ENCODE measurements at places on chromosomes 4 and X.
A peak's percentile ranks its signal among the peaks of the same experiment; 100 is the strongest.

DNA sequence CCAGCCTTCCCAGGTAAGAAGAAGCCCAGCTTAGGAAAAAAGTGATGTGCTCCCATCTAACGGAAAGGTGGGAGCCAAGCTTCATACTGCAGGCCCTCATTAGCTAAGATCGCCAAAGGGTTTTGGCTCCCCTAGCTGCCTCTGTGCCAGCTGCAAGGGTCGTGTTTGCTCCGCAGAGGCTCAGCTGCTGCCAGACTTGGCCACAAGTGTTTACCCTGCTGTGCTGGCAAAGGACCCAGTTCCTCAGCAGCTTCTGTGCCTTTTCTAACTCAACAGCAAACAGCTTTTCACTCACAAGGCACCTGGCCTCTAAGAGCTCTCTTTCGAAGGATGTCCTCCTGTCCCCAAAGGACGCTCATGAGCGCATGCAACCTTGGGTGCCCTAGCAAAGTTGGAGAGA lies 12.2 kb upstream of the VMA21 start:
- no peak for DNase-seq

GRCh38 chr4:188117631-188118324 lies 8.4 kb upstream of the TRIML2 start:
- no peak for DNase-seq

GRCh38 chrX:108001218-108001814 lies 19.1 kb upstream of the TEX13B start:
- DNase-seq: peak; percentile 10

DNA sequence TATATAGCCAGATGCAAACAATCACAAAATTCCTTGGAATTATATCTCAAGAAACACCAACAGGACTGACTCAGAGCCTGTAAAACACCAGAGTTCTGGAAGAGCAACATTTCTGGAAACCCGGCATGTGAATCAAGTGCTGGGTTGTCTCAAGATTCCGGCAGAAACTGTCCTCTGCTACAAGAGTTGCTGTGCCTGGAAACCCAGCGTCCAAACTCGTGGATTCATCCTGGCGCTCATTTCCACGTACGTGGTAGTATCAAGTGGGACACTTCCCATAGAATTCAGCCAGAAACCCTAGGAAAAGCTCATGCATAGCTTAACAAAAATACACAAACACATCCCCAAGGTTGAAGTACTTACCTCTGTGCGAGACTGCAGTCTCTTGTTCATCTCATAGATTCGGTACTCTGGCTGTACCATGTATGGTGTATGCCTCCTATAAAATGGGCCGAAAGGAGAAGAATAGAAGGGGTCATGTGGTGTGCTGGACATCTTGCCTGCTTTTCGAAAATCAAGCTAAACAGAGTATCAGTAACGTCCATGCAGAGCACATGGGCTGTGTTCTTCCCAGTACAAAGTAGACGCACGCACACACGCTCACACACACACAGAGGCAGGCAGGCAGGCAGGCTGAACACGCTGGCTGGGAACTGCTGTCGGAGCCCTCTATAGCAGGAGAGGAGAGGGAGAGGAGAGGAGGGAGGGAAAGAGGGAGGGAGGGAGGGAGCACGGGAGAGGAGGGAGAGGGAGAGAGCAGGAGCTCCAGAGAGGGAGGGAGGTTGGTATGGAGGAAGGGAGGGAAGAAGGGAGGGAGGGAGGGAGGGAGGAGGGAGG lies at the start of gene LDB2:
TSS of gene LDB2 (minus strand) at position 655 of the 837 bp plus-strand sequence.
- DNase-seq: no peak

- no peak for DNase-seq
Measured at GRCh38 chrX:103730147-103730795, 19.6 kb downstream of the TMEM31 start.

- no peak for DNase-seq
Measured at GRCh38 chr4:8086783-8087445, 71.7 kb downstream of the ABLIM2 start.

GRCh38 chr4:97924341-97924958 lies 218.8 kb downstream of the STPG2 start:
- DNase-seq: no peak

- no peak for DNase-seq
Measured at GRCh38 chrX:103503163-103503852, 16.0 kb downstream of the RAB40A start.

GRCh38 chrX:24513416-24513815 lies 48.3 kb downstream of the PDK3 start:
- peak; percentile 11 for DNase-seq

DNA sequence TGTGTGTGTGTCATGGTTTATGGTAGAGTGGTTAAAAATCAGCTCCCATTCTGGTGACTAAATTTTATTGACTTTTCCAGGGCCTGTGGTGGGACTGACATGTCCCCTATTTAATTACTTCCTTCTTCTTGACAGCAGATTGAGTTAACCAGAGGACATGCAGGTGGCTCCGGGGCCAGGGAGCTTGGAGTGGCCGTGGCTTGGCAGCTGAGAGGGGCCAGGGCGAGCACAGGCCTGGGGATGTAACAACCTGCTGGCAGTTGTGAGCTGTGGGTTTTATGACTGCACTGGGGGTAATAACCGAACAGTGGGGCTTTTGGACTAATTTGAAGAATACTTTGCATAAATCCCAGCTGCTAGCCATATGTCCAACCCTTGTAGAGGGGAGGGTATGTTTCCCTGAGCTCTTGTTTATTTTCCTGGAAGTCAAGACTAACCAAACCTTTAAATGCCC lies 186.0 kb downstream of the MID1IP1 start:
- no peak for DNase-seq

DNA sequence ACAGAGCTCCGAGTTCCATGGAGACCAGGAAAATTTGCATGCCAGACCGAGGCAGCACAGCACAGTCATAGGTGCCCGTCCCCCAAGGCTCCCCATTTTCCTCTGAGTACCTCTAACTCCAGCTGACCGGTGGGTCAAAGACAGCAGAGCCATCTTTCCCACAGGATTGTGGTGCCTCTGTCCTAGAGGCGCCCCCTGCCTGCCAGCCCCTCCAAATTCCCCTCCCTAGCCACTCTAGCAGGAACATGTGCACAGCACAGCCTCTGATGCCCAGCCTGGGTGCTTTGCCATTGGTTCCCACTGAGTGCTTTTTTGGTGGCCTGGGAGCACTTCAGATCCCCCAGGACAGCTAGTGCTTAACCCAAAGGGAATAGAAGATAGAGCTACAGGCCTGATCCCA lies 368.5 kb upstream of the PABPC5 start:
- no peak for DNase-seq

DNA sequence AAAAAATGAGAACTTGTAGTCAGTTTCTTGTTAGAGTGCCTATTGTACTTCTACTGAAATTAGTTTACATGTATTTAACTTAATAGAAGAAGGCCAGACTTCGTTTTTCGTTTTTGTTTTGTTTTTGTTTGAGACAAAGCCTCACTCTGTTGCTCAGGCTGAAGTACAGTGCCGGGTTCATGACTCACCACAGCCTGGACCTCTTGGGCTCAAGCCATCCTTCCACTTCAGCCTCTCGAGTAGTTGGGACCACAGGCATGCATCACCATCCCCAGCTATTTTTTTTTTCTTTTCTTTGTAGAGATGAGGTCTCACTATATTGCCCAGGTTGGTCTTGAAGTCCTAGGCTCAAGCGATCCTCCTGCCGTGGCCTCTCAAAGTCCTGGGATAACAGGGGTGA lies 793.9 kb downstream of the ADGRL3 start:
- no peak for DNase-seq

DNA sequence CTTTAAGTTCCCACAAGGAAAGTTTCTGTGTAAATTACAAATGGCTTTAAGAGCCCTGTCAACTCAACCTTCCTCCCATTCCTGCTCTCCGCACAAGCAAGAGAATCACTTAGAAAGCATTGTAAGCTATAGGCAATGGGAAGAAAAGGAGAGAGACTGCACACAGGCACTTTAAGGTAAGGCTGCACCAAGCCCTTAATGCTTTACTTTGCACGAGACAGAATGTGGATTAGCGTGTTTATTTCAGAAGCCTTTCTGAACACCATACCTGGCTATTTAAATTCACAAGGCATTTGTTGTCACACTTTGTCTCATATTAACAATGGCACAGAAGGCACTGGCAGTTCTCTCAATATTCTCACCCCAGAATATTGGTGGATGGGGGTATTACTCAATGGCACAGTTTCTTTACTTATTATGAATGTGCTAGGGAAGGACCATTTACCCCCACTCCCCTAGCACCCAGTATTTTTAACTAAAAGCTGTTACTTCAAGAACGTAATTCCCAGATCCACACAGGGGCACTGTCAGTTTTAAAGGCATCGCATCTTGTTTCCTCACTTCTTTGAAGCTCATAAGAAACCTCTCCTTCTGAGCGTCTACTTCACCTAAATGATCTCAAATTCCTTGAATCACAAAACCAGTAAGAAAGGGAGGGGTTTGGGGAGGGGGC lies 150.0 kb downstream of the MAML3 start:
- DNase-seq: no peak

- peak; percentile 20 for DNase-seq
Measured at GRCh38 chrX:40471965-40472648, 108.7 kb upstream of the ATP6AP2 start.

GRCh38 chr4:71217688-71218087 lies 121.1 kb upstream of the SLC4A4 start:
- no peak for DNase-seq

- no peak for DNase-seq
Measured at GRCh38 chrX:11438767-11439166, 145.6 kb downstream of the AMELX start.

DNA sequence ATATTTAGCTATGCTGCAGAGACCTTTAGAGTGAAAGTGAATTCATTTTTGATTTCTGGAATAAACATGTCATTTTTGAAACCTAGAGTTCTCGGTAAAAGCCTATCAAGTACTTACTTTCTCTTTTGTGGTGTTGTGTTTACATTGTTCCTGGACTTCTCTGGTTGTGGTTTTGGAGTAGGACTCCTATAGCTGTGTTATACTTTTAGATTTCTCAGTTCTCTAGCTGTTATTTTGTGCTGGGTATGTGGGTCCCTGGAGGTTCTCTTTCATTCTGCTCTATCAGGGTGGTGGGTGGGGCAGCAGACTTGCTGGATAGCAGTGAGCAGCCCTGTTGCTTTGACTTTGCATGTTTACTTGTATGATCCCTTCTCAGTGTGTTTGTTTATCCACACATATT lies 25.6 kb upstream of the MSMO1 start:
- no peak for DNase-seq

DNA sequence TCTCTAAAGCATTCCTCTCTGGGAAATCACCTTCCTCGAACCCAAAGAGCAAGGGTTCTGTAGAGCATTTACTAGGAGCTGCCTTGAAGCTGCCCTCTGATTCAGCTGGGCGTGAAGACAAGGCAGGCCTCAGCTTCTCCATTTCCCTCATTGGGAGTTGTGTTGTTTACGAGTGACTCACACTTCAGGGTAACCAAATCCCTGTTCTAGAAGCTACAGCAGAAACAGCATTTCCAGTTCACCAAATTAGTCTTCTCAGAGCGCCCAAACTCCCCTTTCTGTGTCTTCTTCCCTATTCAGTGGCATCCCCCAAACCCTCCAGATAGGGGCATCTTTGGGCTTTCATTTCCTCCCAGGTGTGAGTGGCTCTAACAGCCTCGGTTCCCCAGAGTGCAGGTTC lies 863 bp upstream of the XPNPEP2 start:
- no peak for DNase-seq

- DNase-seq: no peak
Measured at GRCh38 chr4:75844151-75844662, 58.0 kb downstream of the PPEF2 start.

DNA sequence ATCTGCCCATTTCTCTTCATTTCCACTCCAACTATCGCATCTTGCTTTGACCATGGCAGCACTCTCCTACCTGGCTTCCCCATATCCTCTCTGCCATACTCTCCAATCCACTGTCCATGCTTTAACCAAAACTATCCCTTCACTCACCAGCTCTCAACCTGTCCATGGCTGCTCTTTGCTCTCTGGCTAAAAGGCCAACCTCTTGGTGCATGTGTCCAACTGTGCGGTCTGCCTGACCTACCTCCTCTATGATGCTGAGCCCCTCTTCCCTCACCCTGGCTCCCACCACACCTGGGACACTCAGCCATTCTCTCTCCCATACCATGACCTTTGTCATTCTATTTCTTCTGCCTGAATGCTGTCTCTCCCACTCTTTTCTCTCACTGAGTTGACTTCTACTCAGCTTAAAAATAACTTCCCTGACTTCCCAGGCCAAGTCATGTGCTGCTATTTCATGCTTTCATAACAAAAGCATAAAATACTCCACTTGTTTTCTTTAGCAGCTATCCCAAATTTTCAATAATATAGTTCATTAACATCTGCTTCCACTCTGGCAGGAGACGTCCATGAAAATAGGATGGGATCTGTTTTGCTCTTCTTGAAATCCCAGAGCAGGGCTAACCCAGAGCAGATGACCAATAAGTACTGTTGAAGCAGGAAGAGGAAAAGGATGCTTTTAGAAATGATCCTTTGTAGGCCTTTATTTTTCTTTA lies 29.8 kb upstream of the KLF3 start:
- DNase-seq: no peak

- no peak for DNase-seq
Measured at GRCh38 chrX:121570072-121570841, 522.8 kb downstream of the GLUD2 start.

- no peak for DNase-seq
Measured at GRCh38 chrX:17081968-17082367, 135.5 kb downstream of the REPS2 start.

GRCh38 chr4:145481942-145482208 lies 222 bp downstream of the SMAD1 start:
- no peak for DNase-seq

- no peak for DNase-seq
Measured at GRCh38 chr4:121217351-121217750, 53.2 kb upstream of the TNIP3 start.

DNA sequence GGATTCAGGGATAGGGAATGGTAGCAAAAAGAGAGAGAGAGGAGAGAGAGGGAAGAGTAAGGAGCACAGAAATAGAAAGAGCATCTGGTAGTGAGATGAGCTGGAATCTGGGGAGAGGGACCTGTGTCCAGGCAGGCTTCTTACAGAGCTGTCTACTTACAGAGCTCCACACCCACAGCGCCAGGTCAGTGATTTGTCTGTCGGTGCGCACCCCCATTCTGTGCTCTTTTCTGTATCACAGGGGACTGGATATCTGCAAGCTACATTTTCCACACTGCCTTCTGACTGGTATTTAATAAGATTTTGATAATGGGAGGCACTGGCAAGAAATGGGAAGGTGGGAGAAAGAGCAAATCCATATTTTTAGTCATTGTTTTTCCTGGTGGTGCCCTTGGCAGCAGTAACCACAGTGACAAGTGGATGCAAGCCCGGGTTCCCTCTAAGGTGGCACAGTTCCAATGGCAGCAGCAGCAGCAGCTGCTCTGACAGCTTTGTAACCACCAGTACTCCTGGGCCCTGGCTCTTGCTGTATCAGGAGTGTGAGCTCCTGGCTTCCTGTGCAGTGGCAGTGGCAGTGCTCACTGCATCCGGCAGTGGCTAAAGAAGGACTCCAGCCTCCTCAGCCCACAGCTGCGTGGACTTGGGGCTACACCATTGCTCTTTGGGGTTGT lies 300.5 kb downstream of the TRIML1 start:
- DNase-seq: no peak

DNA sequence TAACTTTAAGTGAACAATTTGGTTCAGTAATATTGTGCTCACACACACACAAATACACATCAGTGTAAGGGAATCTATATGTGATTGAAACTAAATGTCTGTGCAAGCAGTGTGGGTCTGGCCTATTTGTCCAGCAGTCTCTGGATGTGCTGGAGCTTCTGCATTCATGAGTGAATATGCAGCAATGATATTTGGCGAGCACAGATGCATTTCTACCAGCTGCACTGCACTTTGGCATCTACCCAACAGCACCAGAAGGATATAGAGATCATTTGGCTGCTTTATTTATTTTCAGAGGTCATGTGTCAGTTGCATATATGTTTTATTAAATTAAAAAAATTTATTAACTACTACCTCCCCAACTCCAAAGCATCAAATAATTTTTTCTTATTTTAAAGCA lies 613.4 kb upstream of the NR3C2 start:
- no peak for DNase-seq
